ENCODE measurements at places on chromosomes 11 and 22.

DNA sequence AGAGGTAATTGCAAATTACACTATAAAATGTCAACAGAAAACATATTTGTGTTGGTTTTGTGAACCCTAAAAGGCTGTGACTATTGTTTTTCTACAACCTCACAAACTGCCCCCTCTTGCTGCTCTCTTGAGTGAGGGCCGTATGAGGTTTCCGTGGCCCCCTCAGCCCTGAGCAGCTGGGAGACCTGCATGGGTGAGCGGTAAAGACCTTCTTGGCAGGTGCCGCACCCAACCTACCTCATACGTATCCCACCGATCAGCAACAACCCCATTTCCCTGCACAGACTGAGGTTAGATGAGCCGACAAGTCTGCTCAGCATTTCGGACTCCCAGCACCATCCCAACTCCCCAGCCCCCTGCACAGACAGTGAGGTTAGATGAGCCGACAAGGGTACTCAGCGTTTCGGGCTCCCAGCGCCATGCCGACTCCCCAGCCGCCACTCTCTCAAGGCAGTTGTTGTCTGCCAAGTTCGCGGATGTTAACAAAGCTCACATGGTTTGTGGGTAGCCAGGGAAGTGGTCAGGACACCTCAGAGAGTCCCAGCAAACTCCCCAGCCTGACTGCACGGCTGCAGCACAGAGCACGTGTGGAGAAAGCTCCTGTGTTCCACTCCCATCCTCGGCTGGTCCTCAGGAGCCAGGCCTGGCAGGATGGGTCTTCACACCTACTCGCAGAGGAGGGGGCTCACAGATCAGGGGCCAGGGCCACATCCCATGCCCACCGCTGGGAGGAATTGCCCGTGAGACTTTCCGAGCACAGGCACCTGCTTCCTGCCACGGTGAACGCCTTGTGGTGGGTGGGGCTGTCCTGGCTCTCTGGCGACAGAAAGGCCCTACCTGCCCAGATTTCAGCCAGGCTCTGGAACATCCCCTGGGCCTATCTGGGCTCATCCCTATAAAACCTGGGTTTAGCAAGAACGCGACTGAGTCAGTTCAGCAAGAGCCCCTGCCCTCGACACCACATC, 502.9 kb downstream of the BRD1 start:
- no peak for DNase-seq

- no peak for DNase-seq
Measured at GRCh38 chr11:87463486-87464102, 425.9 kb downstream of the TMEM135 start.

DNA sequence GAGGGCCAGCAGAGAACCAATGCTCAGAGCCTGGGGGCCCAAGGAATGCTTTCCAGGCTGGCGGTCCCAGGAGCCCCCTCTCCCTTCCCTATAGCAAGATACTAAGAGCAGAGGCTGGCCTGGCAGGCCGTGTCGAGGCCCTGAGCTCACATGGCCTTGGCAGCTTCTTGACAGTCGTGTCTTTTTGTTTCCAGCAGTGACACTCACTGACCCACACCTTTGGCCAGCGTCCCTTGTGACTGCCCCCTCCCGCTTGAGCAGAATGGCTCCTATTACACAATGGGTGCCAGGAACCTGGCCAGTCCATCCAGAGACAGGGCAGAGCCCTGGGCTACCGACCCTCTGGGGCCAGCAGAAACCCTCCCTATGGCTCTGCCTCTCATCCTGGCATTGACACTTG, 6.4 kb upstream of the CCND1 start:
- no peak for DNase-seq

GRCh38 chr11:44469412-44469811, 96.1 kb upstream of the CD82 start:
- DNase-seq = no peak

DNA sequence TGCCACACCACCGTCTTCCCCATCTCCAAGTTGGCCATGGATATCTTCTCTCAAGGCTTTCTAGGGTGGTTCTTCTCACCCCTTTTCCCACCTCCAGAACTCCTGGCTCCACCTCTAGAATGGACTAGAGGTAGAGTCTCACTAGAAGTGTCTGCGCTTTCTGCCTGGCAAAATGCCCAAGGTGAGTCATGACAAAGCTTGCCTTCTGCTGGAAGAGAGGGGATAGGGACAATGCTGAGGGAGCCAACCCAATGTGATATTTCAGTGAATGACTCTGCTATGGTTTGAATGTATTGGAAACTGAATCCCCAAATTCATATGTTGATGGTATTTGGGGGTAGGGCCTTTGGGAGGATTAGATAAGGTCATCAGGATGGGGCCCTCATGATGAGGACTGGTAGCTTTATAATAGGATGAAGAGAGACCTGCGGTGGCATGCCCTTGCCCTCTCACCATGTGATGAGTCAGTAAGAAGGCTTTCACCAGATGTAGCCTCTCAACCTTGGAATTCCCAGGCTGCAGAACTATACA, 4.1 kb upstream of the CD82 start:
- DNase-seq = peak; percentile 45

- DNase-seq = no peak
Measured at GRCh38 chr11:75068993-75069392, 27.7 kb downstream of the OR2AT4 start.

DNA sequence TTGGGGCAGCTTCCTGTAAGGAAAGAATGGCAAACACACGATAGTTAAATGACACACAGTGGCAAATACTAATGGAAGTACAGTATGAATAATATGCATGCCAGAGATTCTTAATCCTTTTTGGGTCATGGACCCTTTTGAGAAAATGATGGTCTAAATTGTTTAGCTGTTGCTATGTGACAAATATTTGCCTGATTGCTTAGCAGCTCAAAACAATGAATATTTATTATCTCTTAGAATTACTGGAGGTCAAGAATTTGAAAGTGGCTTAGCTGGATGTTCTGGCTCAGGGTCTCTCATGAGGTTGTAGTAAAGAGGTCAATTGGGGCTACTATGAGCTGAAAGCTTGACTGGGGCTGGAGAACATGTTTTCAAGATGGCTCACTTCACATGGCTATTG, 69.7 kb downstream of the FANCF start:
- no peak for DNase-seq

- no peak for DNase-seq
Measured at GRCh38 chr22:41132550-41132949, 40.2 kb downstream of the EP300 start.

DNA sequence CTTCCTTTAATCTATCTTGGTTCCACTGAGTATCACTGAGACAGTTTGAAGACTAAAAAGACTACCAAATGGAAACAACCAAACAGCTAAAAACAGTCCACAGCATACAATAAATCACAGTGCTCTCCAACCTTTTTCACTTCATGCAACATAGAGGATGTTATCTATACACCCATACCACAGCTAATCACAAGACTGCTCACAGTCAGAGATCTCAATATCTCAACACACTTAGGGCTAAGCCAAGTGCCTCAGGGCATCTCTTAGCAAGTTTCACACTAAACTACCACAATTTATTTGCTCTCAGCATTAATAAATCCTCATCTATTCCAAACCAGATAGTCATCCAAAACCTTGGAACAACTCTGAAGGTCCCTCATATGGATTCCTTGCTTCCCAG, 129.4 kb downstream of the SBF2 start:
- no peak for DNase-seq

DNA sequence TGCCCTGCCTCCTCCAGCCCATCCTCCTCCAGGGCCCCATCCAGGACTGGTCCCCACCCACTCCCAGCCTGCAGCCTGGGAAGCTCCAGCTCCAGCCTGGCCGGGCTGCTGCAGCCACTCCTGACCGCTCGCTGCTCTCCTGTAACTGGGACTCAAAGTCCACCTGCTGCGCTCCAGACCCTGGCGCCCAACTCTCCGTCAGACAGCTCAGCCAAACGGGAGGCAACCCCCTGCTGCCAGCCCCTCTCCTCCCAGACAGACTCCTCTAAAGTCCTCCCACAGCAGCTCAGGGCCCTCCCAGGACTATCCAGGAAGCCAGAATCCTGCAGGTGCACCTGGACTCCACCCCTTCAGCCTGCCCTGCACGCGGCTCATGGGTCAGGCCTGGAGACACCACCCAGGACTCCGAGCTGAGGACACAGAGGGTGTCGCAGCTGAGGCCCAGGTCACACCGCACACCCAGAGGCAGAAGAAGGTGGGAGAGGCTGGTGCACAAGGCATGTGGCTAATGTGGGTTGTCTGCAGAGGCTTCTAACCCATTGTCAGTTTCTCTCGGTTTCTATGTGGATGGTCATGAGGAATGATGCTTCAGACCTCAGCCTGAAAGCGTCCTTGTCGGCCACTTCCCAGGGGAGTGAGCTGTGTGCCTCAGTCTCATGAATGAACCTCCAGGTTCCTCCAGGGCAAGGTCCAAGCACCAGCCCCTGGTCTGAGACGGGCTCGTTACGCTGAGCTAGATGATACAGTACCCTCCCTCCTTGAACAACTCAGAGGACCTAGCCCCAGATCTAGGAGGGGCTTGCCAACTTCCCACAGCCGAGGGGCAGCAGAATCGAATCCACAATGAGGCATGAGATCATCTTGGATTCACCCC, 1514.8 kb downstream of the TBC1D22A start:
- no peak for DNase-seq

- DNase-seq = peak; percentile 41
Measured at GRCh38 chr11:123020968-123021367, 39.3 kb upstream of the BSX start.

DNA sequence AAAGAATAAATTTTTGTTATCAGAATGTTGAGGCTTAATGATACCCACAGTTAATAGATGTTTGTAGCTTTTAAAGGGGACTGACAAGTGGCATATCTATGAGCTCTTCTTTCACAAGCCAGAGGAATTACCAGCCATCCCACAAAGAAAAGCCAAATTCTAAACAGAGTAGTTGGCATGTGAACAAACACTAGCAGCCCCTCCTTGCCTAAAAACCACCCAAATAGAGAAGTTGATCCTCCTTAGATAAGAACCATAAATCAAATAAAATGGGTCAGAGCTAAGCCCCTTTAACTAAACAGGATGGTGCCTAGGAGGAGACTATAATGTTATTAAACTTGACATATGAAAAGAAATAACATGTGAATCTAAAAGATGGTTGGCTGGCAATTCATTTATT, 11.4 kb downstream of the LPXN start:
- no peak for DNase-seq

GRCh38 chr22:46057246-46058090, 80.5 kb upstream of the WNT7B start:
- no peak for DNase-seq

DNA sequence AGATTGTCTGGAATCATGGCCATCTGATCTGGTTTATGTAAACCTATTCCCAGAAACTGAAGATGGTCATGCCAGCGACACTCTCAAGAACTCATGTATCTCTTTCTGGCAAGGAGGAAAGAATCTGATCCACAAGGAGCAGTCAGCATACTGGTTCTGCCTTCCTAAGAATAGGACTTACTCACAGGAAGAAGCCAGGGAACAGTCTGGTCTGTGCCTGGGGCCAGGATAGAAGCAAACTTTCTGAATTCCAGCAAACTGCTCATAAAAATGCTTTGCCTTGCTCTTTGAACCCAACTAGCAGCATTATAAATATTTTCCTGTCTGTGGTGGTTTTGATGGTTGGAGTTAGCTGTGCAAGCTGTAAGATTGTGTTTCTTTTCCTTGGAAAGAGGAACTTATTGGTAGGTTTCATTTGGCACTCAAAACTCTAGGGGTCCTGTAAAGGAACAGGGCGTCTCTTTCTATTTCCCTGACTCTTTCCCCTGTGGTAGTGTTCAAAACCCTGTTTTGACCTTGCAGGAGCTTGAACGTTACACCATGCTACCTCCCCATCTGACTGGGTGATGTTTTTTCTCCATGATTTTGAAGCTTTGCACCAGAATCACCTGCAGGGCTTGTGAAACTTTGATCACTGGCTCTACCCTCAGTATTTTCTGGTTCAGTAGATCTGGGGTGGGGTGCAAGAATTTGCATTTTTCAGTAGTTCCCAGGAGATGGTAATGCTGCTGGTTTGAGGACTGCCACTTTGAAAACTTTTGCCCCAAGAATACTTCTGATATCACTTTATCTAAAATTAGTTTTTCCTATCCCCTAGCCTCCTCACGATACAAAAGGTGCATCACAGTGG, 627.8 kb upstream of the ANO5 start:
- no peak for DNase-seq

GRCh38 chr22:42326801-42327200, 56.3 kb upstream of the TCF20 start:
- DNase-seq = no peak

- no peak for DNase-seq
Measured at GRCh38 chr11:19673924-19674729, 38.5 kb upstream of the NAV2 start.

DNA sequence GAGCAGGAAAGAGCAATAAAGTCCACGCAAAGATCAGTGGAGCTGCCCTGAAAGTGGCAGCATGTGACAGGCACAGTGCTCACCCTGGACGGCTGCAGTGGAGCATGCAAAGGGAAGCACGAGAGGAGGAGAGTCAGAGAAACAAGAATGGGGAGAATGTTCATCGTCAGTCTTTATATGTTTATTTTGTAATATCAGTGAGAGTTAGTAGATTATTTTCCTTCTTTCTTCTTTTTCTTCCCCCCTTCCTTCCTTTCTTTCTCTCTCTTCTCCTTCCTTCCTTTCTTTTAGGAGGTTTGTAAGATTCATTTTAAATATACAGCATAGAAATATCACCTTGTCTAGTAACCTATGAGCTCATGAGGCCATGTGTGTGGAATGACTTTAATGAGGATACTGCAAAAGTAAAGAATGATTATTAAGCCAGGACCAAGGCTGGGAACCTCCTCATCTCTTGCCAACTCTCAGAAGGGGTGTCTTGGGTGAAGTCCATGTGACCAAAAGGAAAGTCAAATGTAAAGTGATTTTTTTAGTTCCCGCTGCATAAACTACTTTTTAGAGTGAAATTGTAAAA, 321.1 kb downstream of the AASDHPPT start:
- no peak for DNase-seq

GRCh38 chr11:121577106-121577848, 124.5 kb upstream of the SORL1-AS1 start:
- DNase-seq = no peak

- DNase-seq = peak; percentile 59
Measured at GRCh38 chr22:17159504-17159951, 451 bp upstream of the HDHD5 start.

- DNase-seq = no peak
Measured at GRCh38 chr22:50305923-50306566, 1.4 kb downstream of the PLXNB2 start.

GRCh38 chr11:116112087-116112935, 608.1 kb upstream of the CADM1 start:
- DNase-seq = no peak

DNA sequence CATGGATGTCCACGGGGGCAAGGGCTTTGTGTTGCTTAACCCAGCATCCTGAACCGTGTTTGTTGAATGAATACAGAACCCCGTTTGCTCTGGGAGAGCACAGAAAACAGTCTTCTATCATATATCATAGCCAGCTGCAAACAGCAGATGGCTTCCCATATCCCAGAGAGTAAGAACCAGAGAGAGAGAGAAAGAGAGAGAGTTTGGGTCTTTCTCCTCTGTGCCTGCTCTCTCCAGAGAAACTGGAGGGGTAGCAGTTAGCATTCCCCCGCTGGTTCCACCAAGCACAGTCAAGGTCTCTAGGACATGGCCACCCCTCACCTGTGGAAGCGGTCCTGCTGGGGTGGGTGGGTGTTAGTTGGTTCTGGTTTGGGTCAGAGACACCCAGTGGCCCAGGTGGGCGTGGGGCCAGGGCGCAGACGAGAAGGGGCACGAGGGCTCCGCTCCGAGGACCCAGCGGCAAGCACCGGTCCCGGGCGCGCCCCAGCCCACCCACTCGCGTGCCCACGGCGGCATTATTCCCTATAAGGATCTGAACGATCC, 440 bp upstream of the TIMP3 start:
- DNase-seq = no peak

GRCh38 chr22:17976121-17976520, 48.2 kb downstream of the MICAL3 start:
- no peak for DNase-seq

GRCh38 chr22:39349506-39349966, 255 bp upstream of the SYNGR1 start:
- DNase-seq = peak; percentile 35
